ENCODE measurements at places on chromosomes 11 and 22.

- peak; percentile 95 for DNase-seq
These were observed 69.4 kb upstream of the AMPD3 start for GRCh38 chr11:10385696-10386095.

GRCh38 chr11:66288671-66289547 lies at the start of gene YIF1A:
Gene YIF1A (minus strand): TSS chr11:66289143. CDS start chr11:66288985, 158 bp downstream.
- DNase-seq = peak; percentile 100

- DNase-seq = no peak
These were observed 43.1 kb upstream of the DEUP1 start for GRCh38 chr11:93287434-93287833.

DNA sequence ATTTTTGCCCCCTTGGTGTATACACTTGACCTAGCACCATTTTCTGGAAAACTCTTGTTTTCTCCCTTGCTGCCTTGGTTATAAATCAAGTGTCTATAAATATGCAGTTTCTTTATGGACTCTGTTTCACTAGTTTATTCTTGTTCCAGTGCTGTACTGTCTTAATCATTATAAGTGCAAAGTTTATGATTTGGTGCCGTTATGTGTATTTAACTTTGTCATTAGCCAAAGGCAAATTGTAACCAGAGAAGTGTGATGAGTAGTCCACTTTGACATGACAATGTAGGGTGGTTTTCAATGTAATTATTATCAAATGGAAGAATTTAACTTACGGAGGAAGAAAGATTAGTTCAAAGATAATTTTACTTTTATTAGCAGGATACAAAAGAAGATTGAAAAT lies 40.3 kb downstream of the SPECC1L start:
- DNase-seq = no peak
